ENCODE measurements at places on chromosomes 2 and 18.

DNA sequence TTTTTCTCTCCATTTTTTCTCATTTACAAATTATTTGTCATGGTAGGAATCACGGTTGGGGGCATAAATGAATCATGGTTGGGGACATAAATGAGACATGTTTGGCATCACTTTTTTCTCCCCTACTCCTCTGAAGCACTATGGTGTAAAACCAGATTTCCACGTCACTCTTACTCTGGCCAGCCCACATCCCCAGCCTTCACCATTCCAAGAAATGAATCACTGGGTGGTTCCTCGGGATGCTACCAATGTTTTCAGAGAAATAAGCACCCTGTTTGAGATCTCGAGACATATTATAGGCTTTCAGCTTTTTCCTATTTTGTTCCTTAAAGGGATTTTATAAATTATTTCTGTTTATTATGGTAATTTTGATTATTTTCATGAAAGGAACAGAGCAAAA lies 155.0 kb upstream of the SLC8A1 start:
- DNase-seq, result no peak

- DNase-seq, result no peak
These were observed 99.2 kb downstream of the RAPGEF4 start for GRCh38 chr2:172834881-172835280.

DNA sequence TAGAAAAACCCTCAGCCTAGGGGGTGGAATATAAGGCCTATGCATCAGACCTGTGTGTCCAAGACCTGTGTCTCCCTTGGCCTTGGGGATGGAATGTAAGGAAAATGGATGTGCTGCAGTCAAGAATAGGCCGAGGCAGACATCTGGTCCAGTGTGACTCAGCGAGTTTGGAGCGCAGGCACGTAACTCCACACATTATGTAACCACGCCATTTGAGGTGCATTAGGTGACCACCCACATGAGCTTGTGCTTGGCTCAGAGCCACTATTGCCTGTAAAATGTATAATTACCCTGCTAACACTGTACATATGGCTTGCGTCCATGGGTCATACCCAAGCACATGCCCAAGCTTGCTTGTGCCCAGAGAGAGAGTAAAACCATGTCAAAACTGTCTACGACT lies 580.9 kb upstream of the HNMT start:
- no peak for DNase-seq

- no peak for DNase-seq
These were observed 116.3 kb upstream of the WDSUB1 start for GRCh38 chr2:159402790-159403189.

GRCh38 chr18:63617915-63618234 lies 26.2 kb downstream of the SERPINB4 start:
- DNase-seq, result no peak

DNA sequence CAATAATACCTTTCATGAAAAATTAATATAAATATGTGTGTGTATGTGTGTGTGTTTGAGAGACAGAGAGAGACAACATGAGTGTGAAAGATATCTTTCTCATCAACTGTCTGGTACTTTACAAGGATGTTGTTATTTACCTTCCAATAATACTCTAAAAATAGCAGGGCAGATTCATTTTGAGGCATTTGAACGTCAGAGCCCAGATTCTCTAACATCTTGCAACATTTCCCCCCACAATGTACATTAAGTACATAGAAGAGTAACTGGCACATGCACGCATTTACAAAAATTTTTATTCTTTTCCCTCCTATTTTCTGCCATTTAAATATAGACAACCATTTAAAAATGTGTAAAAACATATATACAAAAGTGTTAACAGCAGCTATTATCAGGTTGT lies 100.9 kb downstream of the PID1 start:
- no peak for DNase-seq

- DNase-seq, result peak; percentile 70
These were observed 34.4 kb downstream of the ITGA6 start for GRCh38 chr2:172461591-172462372.

DNA sequence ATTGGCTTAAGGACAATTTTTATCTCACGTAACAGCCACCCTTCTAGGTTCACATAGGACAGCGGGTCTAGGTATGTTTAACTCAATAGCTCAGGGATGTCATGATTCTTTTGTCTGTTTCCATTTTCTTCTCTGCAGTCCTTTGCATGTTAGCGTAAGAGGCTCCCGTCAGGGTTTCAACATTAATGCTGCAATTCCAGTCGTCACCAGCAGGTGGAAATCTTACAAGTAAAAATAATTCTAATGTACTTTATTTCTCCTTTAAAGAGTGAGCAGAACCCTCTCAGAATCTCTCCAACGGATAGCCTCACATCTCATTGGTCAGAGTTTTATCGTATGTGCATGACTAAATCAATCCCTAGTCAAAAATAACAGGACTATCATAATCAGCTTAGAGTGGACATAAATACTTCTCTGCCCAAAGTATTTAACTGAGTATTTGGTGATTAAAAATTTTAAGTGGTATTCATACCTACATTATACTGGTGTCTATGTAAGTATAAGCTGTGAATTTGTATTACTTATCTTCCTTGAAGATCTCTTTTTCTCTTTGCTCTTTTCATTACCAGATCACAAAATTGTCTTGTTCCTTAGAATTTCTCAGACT lies 487.2 kb upstream of the GCFC2 start:
- DNase-seq, result no peak

DNA sequence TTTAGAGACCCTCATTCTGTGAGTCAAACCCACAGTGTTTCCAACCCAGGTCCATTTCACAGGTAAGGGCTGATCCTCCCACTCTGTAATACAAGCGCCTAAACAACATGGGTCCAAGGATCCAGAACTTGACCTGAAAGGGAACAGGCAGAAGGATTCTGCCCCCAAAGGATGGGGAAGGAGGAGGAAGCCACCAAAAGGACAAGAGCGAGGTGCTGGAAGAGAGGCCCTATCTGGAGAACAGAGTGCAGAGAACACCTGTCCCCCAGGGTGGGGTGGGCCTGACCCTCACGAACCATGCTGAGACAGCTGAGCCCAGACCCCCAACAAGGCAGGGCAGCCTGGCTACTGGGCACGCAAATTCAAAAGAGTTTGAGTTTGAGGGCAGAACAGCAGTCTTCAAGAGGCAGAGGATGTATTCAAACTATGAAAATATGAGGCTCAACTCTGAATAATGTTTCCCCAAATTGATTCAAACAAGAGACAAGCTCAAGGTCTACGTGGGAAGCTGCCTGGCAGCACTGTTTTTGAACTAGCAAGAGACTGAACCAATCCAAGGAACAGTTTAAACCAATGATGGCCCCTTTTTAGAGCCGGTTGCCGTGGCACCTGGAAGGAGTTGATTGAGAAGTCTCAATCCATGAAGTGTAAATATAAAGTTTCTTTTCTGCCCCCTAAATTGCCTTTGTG lies 212.7 kb downstream of the ALPK2 start:
- no peak for DNase-seq

GRCh38 chr2:130241041-130241707 lies 42.9 kb upstream of the TUBA3E start:
- no peak for DNase-seq

DNA sequence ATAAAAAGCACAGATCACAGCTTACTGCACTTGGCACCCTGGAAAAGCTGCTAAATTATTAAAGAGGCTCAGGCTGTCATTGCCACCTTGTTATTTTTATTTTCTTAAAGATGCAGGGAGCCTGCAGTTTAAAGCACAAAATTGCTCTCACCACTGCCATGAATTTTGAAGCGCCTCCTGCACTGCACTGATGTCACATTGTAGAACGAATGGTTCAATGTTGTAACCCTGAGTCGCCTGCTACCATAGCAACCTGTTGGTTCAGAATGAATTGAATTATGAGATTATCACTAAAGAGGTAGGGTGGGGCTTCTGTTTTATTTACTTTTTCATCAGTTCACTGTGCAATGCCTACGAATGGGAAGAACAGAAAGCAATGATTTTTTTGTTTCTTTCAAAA lies 16.5 kb downstream of the SCG2 start:
- no peak for DNase-seq

GRCh38 chr2:65158557-65158956 lies 28.7 kb upstream of the RAB1A start:
- no peak for DNase-seq

DNA sequence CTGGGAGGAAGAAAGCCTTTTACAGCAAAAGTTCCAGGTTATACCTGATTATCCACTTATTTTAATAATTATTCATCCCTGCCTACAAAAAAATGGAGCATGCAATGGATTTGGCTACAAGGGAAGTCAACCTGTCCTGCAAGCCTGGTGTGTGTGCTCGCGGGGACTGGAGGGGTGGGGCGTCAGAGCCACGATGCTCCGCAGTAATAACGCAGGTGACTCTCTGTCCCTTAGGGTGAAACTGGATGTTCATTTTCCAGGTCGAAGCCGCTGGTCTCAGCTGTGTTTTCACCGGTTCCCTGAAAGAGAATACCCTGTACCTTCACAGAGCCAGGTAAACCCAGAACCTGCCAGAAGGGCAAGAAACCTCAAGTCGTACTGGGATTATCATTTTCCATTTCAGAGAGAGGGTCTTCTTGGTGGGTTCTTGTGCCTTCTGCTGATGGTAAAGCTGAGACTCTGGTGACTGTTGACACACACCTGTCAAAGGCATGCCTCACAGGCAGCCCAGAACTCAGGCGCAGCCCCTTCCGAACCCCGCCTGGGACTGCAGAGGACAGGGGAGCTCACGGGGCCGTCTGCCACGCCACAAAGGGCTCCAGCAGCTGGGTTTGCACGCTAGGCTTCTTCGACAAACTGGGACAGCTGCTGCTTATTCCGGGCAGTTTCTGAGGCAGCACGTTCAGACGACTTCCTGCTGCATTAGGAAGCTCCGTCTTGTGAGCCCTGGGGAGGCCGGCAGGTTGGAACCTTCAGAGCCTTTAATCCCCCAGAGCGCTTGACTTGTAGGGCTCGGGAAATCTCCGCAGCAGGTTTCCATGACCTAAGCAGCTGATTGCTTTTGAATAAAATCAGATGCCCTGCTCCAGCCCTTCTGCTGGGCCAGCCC lies 58.6 kb downstream of the KCNG2 start:
- DNase-seq, result no peak

GRCh38 chr18:74742573-74743243 lies 145.0 kb downstream of the ZNF407 start:
- no peak for DNase-seq
